Right ventricle myocardium inferior (tissue), 1 donor: ENCODE measurements at places on chromosomes 4 and X. TPM values are rescaled to one million over a fixed set of nuclear protein-coding genes. Genes with fewer than 3 reads are reported as not detected.

DNASE1L1 gene
- 52.3 TPM for total RNA-seq

ADAM29 gene
- not detected for total RNA-seq

GNL3L gene
- total RNA-seq, result 25.6 TPM

LONRF3 gene
- 3.0 TPM for total RNA-seq

HTR2C gene
- total RNA-seq, result not detected

SLC7A11 gene
- 0.46 TPM for total RNA-seq

WDFY3 gene
- 41.0 TPM for total RNA-seq

CLNK gene
- total RNA-seq, result not detected

SSX4B gene
- not detected for total RNA-seq

CLGN gene
- 76.3 TPM for total RNA-seq

TMEM271 gene
- not detected for total RNA-seq

UFSP2 gene
- total RNA-seq, result 42.0 TPM

AWAT2 gene
- total RNA-seq, result not detected

SYTL5 gene
- not detected for total RNA-seq

GPRASP2 gene
- 10.3 TPM for total RNA-seq

MAP3K15 gene
- total RNA-seq, result not detected

PFKFB1 gene
- total RNA-seq, result 0.16 TPM

IL9R gene
- total RNA-seq, result not detected

PLRG1 gene
- 36.2 TPM for total RNA-seq

PPP1R2C gene
- total RNA-seq, result not detected

STAG2 gene
- 32.9 TPM for total RNA-seq

MID1 gene
- total RNA-seq, result 7.0 TPM

ENOPH1 gene
- total RNA-seq, result 14.6 TPM

APLN gene
- total RNA-seq, result 16.8 TPM

ADGRL3 gene
- 3.7 TPM for total RNA-seq

TRIM75 gene
- not detected for total RNA-seq

SLITRK2 gene
- 0.35 TPM for total RNA-seq

FAM47A gene
- total RNA-seq, result not detected
